ENCODE measurements at places on chromosomes 2 and 18.
A peak's percentile ranks its signal among the peaks of the same experiment; 100 is the strongest.

- no peak for DNase-seq
Measured at GRCh38 chr2:141187075-141187439, 943.8 kb downstream of the LRP1B start.

- DNase-seq, result no peak
Measured at GRCh38 chr2:171365778-171366177, 68.0 kb downstream of the METTL8 start.

DNA sequence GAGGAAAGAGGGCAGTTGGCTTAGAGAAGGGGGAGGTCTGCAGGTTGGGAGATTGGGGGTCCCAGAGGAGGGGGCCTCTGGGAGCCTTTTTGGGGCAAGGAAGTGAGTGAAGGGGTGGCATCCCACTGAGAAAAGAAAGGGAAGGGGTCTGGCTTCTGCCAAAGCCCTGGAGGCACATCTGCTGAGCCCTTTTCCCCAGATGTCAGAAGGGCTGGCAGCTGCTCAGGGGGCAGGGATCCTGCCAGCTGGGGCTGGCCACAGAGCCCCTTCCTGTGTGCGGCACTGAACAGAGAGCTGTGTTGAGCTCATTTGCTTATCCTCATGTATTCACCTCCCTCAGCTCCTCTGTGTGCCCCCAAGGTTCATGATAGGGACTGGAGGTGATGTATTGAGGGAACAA is 54.5 kb downstream of the APOB start:
- DNase-seq, result no peak

DNA sequence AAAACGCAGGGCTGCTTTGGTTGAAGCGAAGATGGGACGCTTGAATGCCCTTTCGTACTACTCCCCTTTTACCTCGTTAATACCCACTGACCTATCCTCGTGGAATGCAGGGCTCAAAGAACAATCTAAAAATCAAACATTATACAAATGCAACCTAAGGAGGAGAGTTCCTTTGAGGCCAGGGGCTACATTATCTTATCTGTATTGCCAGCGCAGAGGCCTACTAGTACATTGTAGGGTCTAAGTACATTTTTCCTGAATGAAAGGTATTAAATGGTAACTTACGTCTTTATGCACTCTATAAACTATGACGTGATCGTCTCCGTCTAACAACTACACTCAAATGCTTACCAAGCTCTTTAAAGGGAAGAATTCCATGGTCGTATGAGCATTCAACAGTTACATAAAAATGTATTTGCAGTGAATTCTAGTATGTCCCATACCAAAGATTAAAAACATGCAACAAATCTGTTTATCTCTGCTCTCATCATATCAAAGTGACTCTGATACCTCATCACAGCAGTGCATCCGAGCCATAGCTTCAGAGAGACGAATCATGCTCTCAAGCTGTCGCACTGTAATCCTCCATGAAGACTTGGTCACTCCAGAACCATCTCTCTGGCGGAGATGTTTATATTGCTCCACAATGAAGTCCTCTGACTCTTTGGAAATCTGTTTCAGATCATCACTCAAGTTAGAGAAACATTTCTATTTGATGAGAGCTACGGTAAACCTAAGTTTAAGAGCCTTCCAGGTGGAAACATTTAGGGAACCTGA is 14.1 kb upstream of the LCT start:
- DNase-seq, result no peak

- DNase-seq, result no peak
Measured at GRCh38 chr2:627340-627709, 49.9 kb downstream of the TMEM18 start.

- DNase-seq, result no peak
Measured at GRCh38 chr2:40371525-40372282, 80.2 kb downstream of the SLC8A1 start.

- DNase-seq, result no peak
Measured at GRCh38 chr2:217632043-217632442, 370.8 kb downstream of the TNS1 start.

- DNase-seq, result no peak
Measured at GRCh38 chr2:28185891-28186290, 206.8 kb upstream of the FOSL2 start.

GRCh38 chr18:13374096-13374467 is 155.5 kb downstream of the LDLRAD4 start:
- no peak for DNase-seq

GRCh38 chr2:217975626-217976025 is 27.2 kb downstream of the TNS1 start:
- DNase-seq, result no peak

DNA sequence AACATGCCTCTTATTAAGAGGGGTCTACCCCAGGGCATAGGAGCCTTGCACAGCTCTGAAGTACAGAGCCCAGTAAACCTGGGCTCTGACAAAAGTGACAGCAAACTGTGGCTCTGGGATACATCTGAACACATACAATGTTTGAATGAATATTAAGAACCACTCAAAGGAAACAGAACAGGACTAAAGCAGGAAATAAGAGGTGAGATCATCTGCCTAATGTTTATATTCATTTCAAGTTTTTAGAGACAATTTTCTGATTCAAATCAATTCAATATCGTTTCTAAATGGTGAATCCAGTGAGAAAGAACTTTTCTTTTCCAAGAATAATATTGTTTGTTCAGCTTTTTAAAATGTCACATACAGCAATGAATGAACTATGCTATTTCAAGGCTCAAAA is 136.7 kb upstream of the CAVIN2 start:
- DNase-seq, result no peak

DNA sequence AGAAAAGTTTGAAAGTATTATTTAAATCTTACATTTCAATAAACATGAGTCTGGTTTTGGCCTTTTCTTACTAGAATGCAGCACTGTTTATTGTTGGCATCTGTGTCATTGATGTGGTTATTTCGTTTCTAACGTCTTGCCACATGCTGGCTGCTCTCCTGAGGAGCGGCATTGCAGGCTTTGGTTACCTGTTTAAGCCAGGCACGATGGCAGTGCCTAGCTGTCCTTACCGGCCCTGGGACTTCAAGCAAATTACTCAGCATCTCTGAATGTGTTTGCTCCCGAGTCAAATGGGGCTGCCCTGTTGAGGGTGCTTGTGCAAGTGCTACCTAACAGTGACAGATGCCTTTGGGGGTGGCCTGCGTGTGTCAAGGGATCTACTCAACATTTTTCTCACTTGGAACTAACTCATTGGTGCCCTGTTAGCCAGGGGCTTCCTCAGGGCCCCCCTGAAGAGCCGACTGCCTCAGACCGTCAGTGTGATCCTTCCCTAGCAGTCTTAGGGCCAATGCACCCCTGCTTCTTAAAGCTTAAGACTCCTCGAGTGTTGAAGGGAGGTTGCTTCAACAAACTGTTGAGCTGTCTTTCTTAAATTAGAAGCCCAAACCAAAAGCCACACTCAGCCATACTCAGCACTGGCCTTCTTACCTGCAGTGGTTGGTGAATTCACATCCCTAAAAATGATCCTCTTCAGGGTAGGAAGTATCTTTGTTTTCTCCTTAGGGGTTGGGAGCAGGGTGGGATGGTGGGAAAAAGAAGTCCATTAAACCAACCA is 151.5 kb downstream of the NCK2 start:
- DNase-seq, result no peak

DNA sequence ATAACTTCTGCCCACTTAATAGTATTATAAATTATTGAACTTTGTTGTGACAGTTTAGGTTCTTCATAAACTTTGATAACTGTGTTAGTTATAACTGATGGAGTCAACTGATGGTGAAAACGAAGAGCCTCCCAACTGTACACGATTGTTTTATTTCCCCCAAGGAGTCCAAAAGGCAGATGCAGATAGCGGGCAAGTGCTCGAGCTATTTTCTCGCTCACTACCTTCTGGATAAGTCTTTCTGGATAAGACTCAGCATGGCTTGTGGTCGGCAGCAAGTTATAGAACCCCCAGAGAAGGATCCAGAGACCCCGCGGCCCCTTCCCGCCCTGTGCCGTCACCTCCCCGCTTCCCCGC is 517 bp downstream of the GCFC2 start:
- DNase-seq, result no peak

DNA sequence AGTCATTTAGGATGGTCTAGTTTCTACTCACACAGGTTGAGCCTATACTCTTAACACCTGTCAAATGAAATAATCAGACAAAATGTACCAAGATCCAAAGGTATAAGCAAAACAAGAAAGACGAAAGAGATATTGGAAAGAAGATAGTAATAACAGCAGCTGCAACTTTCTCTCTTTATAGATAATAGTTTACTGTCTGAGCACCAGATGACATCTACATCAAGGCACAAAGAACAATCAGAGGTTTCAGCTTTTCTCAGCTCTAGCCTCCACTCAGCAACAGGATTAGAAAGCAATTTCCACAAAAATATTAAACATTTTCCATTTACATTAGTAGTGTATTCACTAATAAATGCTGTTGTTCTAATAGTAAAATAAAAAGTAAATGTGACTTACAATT is 66.3 kb downstream of the RTTN start:
- no peak for DNase-seq

DNA sequence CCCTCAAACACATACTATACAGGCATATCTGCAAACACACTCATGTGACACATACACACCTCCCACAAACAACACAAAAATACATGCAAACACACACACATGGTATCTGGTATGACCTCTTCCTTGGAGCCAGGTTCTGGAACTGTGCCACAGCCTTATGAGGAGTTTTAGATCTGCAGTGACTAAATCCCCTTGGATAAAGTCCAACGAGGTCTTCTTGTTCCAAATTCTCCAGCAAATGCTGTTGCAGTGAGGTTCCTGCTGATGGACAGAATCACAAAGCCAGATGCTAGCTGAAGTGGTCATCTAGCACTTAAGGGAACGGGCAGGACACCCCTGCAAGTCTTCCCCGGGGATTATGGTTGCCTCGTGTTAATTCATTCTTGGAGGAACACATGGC is 54.5 kb upstream of the DAPL1 start:
- no peak for DNase-seq

GRCh38 chr18:6975084-6975483 is 142.5 kb downstream of the LAMA1 start:
- DNase-seq, result no peak

- DNase-seq, result peak; percentile 36
Measured at GRCh38 chr18:48913201-48913600, 37.6 kb downstream of the SMAD7 start.

DNA sequence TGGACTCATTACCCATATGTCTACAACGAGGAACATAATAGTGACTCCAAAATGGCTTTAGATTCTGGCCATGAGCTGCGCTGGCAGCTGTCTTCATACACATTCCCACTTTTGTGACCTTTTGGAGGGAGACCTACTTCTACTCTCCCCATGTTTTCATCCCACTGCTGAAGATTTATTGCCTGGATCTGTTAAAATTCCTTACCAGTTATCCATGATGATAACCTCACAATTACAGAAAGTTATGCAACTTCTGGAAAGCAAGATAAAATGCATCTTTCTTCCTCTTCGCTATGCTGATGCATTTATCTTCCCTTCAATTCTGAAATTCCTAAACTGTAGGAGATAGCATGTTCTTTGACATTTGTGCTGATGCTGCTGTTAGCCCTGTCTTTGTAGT is 855.3 kb downstream of the SLC4A3 start:
- no peak for DNase-seq

- DNase-seq, result no peak
Measured at GRCh38 chr18:61955644-61956043, 62.8 kb upstream of the RNF152 start.

DNA sequence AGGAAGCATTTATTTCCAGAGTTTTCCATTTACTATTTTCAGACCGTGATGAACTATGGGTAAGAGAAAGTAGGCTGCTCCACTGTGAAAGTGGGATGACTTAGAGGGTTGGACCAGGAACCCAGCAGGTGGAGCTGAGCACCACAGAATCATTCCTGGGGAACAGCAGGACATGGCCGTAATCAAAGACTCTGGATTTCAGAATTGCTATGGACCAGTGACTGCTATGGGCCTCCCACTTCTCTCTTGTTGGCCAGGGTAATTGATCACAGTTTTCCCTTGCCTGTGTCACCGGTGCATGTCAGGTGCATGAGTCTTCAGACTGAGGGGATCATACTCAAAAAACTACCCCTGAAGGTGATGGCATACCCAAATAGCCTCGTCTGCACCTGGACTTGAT is 90.6 kb upstream of the GPC1 start:
- no peak for DNase-seq

DNA sequence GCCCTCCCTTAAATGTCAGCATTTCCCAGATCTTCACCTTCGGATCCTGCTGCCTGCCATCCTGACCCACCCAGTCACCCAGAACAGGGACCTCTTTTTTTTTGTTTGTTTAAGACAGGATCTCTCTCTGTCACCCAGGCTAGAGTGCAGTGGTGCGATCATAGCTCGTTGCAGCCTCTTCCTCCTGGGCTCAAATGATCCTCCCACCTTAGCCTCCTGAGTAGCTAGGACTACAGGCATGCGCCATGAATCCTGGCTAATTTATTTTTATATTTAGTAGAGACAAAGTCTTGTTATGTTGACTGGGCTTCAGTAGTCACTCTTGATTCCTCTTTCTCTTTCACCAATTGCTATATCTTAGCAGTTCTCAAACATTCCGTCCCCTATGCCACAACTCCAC is 39.0 kb downstream of the INSIG2 start:
- no peak for DNase-seq

DNA sequence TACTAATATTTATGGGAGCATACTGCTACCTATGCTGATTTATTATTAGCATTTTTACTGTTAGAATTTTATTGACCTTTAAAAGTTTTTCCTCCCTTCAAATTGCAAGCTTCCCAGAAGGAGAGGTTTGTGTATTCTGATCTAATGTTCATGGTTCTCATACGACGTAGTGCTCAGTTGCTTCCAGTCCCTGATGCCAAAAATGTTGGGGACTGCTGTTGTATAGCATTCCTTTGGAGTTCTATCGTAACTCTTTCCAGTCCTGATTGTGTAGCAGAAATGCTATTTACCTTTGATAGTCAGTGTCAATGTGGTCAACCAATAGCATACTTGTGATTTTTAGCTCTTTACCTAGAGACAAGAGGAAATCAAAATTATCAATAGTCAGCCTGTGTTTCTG is 69.5 kb upstream of the ZSWIM2 start:
- no peak for DNase-seq

DNA sequence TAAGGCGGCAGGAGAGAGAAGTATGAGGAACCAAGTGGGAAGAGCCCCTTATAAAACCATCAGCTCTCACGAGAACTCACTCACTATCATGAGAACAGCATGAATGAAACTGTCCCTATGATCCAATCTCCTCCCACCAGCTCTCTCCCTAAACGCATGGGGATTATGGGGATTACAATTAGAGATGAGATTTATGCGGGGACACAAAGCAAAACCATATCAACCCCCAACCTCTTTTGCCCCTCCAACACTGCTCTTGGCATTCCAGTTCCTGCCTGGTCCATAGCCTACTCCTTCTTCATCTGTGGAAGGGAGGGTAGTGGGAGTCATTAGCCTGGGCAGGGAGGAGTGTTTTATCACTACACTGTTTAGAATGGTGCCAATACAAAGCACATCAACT is 1.4 kb upstream of the EHD3 start:
- DNase-seq, result no peak

- no peak for DNase-seq
Measured at GRCh38 chr2:68039317-68039716, 23.5 kb downstream of the C1D start.

GRCh38 chr2:149219856-149220255 is 110.5 kb upstream of the LYPD6 start:
- no peak for DNase-seq

- DNase-seq, result no peak
Measured at GRCh38 chr2:72146347-72147302, 1.0 kb downstream of the CYP26B1 start.

GRCh38 chr18:77078690-77079070 is 53.9 kb downstream of the MBP start:
- no peak for DNase-seq

Data from stimulated activated CD4-positive, alpha-beta T cell treated with anti-CD3 and anti-CD28 coated beads, Interleukin-2, amount 100 ng/mL, for 48 hours (primary cell).